Cerebellum (tissue), 4 donors: ENCODE measurements at places on chromosomes 5 and 9.

DNA sequence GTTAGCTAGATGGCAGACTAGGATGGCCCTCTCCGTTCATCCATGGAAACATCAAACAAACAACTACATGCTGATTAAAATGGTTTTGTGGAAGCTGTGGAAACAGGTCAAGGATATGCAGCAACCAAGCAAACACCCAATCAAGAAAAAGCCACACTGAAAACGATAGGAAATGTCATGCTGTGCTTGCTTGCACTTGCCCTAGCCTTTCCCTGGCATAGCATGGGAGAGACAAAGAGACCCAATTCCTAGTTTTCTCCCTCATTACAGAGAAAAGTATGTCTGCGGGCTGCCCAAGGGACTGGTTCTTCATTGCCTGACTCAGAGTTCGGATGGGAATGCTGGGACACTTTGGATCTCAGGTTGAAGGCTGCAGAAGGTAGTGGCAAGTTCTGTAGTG, 98.7 kb downstream of the FANCC start:
- no peak for DNase-seq

- no peak for DNase-seq
These were observed 513.7 kb downstream of the CDK5RAP2 start for GRCh38 chr9:120066315-120066714.

- no peak for DNase-seq
These were observed 7.7 kb upstream of the DMRT2 start for GRCh38 chr9:1042466-1042865.

DNA sequence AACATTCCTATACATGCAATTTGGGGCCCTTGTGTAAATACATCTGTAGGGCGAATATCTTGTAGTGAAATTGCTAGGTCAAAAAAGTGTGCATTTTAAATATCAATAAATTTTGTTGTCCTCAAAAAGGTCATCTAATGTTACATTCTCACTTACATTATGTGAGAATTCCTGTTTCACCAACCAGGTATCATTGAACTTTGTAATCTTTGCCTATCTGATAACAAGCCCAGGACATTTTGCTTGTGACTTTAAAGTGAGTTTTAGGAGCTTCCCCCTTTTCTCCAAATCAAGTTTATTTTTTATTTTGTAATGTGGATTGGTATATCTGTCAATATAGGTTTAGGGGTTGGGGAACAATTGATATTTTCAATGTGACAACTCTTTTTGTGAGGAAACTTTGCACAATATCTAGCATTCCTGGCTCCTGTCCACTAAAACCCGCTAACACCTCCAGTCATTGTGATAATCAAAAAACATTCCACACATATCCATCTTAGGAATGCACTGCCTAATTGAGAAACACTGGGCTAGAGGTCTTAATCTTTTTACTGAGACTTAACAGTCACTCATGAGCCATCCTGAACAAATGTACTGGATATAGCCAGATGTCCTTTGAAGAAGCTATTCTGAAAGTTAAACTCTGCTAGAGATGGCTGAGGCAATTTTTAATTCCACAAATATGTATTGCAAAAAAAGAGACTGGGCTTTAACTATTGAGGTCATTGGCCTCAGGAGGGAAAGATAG, 72.5 kb upstream of the SLC1A1 start:
- no peak for DNase-seq

- no peak for DNase-seq
These were observed 1968.4 kb downstream of the EFNA5 start for GRCh38 chr5:105702323-105702722.

GRCh38 chr9:88180081-88180765, 41.9 kb upstream of the SPATA31C2 start:
- no peak for DNase-seq

GRCh38 chr5:131488463-131488862, 146.6 kb downstream of the RAPGEF6 start:
- no peak for DNase-seq

- DNase-seq, result peak; percentile 17
These were observed at the start of gene SLC24A2 for GRCh38 chr9:19788614-19789271. TSS of gene SLC24A2 (minus strand) at chr9:19789037.

DNA sequence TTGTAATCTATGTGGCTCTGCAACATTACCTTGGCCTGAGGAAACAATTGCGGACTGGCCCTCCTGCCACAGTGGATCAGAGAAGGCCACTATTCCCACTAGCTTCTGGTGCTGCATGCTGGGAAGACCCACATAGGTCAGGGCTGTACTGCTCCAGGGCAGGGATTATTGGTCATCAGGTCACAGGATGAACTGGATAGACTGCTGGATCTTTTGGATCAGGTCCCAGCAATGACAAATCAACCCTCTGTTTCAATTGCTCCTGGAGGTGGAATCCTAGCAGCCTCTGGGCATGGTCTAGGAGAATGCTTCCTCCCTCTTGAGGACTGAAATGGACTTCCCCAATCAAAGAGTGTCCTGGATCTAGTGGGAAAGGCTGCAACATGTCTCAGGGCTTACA, 66.7 kb upstream of the PHF24 start:
- DNase-seq, result no peak

- DNase-seq, result peak; percentile 24
These were observed 818.2 kb downstream of the TLR4 start for GRCh38 chr9:118522093-118523028.

DNA sequence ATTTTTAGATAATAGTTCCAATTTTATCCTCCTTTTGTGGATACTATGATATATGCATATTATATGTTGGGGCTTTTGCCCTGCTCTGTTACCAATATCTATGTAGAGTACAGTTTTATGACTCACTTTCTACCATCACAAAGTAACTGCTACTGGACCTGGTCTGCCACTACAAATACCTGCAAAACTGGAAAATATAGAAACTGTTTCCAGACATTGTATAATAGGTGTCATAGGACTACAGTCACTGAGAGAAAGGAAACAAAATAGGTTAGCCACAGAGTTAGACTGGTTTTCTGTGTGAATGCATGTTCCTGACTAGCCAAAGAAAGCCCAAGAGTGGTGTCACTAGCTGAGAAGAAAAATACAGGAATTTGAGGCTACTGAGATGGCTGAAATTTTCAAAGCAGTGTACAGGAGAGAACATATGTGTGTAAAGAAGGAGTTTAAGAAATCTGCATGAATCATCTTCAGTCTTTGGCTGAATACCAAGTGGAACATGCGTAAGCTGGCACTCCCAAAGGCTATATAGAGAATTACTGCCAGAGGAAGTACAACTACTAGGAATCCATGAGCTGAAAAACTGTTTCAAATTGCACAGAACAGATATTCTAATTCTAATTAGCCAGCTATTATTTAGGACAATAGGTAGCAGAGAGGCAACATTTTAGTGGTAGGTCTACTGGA, 29.0 kb upstream of the FAM174A start:
- no peak for DNase-seq

GRCh38 chr5:157597277-157597676, 21.7 kb upstream of the ADAM19 start:
- no peak for DNase-seq

DNA sequence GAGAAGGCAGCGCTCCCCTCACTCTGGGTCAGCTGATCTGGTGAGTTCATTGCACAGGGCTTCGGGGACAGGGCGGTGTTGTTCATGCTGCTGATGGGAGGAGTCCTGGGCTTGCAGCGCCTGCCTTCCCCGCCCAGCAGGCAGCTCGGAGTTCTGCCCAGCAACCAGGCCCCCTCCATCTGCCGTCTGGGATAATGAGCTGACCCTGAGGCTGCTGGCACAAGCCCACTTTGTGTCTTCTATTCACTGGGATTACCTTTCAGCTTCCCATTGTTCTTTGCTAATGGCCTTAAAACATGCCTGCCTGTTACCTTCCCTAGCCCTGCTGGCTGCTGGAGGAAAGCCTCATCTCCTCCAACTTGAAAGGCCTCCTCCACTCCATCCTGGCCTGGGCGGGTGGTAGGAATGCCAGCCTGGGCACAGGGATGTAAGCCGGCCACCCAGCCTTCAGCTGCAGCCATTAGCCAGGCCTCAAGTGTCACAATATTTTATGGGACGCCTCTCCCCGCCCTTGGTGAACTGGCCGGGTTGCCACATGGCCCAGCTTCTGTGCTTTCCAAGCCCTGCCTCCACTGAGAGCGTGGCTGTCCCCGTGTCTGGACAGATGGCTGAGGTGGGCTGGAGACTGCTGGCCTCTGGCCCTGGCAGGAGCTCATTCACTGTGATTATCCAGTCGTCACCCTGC, 70.4 kb downstream of the GADD45G start:
- DNase-seq, result peak; percentile 75

GRCh38 chr5:135348918-135349317, 50.1 kb downstream of the MACROH2A1 start:
- DNase-seq, result no peak

GRCh38 chr9:130946766-130947617, 7.9 kb upstream of the FIBCD1 start:
- DNase-seq, result no peak

GRCh38 chr5:66338828-66339227, 194.7 kb downstream of the SREK1 start:
- DNase-seq, result no peak

- no peak for DNase-seq
These were observed 10.9 kb upstream of the FBXO38 start for GRCh38 chr5:148372893-148373292.

- DNase-seq, result no peak
These were observed 14.7 kb downstream of the TRMO start for GRCh38 chr9:97907632-97908031.

DNA sequence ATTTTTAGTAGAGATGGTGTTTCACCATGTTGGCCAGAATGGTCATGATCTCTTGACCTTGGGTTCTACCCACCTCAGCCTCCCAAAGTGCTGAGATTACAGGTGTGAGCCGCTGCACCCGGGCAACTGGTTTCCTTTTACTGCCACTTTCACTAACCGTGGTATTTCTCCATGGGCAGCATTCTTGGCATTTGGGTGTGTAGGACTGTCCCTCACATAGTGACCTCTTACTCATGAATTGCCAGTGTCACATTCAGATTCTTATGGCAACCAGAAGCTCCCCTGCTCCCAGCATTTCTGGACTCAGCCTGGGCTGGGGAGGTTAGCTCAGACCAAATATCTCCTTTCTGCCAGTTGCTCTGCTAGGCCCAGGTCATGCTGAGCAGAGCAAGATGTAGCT, 50.1 kb downstream of the FOXI1 start:
- DNase-seq, result no peak

DNA sequence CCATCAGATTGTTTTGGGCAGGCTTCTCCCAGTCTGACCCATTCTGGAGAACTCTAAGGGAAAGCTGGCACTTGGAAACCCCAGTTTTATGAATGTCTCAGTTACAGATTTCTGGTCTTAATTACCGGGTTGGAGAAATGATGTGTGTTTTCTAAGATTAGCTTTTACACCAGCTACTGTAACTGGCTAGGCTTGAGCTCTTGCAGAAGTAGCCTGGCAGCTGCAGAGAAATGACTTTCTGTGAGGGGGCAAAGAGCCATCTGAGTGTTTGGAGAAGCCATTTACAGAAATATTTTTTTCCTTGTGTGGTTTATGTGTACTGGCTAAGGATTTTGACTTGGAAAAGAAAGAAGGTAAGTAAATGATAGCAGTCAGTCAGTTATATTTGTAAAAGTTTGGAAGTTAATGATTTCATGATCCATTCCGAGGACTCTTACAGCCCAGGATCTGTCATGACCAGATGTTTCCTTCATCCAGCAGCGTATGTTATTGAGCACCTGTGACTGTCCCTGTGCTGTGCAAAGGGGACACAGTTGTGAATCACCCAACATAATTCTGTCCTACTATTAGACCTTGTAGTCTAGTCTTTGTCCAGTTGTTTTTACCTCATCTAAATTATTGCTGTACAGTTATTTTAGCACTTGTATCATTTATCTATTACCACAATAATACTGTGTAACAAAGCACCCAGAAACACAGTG, 53.7 kb upstream of the GDNF start:
- DNase-seq, result no peak

DNA sequence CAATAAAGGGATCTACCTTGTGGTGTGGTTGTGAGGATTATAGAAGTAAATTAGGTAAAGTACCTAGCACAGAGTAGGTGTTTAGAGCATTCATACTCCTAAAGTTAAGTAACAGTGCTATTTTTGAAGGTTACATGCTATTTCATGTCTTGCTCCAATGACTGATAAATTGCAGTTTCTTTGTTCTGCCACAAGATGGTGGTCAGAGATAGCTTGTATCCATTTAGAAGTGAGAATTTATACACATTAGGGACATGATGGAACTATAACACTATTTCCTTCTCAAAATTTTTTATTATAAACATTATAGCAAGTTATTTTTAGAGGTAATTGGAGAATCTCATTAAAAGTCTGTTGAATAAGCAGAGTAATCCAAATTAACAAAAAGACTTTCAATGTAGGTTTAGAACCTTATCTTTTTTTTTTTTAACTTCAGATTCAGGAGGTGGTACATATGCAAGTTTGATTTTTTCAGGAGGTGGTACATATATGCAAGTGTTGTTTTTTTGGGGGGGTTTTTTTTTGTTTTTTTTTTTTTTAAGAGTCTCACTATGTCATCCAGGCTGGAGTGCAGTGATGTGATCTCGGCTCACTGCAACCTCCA, 17.1 kb downstream of the MTREX start:
- peak; percentile 49 for DNase-seq

GRCh38 chr5:111556501-111556900, 44.2 kb upstream of the STARD4 start:
- no peak for DNase-seq
